Upper lobe of left lung (tissue), 6 donors: ENCODE measurements at places on chromosomes 11 and 22. TPM values are rescaled to one million over a fixed set of nuclear protein-coding genes. Genes with fewer than 3 reads are reported as not detected.

The MMP7 gene
- 5.6 TPM for total RNA-seq

The C11orf52 gene
- total RNA-seq, result 10.5 TPM

The SHANK2 gene
- 182 TPM for total RNA-seq

The ABTB2 gene
- total RNA-seq, result 6.3 TPM

The TBC1D22A gene
- 33.4 TPM for total RNA-seq

DNA sequence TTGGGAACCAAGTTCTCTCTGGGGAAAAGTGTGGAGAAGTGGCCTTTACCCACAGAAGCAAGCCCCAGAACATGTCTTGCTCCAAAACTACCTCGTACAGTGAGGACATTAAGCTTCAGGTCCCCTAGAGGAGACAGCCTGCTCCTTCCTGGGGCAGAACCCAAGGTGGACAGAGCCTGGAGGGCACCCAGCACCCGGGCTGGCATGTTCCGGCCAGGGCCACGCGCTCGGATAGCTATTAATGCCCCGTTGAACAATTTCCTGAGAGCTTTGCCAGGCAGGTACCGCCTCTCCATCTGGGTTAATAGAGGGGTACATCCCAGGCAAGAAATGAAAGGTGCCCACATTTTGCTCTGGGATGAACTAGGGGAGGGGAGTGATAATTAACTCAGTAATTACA, 169.0 kb upstream of the GRK3 start:
- DNase-seq, result no peak

DNA sequence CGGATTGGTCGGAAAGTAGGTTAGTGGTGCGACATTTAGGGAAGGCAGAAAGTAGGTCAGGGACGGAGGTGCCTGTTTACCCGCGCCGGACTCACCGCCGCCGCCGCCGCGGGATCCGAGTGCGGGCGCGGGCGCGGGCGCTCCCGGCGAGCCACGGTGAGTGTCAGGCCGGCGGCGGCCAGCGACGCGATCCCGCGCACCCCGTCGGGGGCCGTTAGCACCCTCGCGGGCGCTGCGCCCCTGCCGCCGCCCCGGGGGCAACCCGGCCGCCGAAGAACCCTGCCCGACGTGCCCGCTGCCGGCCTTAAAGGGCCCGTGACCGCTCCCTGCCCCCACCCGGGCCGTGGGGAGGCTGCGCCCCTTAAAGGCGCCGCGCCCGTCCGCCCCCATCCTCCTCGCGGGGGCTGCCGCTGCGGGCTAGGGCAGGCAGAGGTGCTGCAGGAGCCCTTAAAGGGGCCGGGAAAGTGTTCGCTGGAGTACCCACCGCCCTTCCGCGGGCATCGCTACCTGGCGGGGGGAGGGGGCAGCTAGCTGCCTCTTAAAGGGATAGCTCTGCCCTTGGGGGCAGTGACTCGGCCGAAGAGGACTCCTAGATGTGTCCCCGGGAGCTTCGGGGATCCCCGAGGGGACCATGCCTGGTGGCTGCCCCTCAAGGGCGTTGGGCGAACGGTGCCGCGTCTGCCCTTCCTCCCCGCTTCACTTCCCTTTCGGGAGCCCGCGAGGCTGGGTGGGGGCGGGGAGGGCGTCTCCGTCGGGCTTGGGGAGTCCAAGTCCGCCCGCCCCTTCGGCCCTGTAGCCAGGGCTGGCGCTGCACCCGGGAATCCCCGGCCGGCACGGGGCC, at the start of gene BMAL1:
Gene BMAL1, plus strand, starts transcription at position 23 of the 841 bp plus-strand sequence. CDS start 76,519 bp downstream, outside the sequence.
- peak; percentile 76 for DNase-seq

- DNase-seq, result no peak
These were observed 334.5 kb downstream of the RAB38 start for GRCh38 chr11:87840786-87841185.

GRCh38 chr11:17423533-17424310, 35.3 kb upstream of the KCNJ11 start:
- no peak for DNase-seq

- DNase-seq, result no peak
These were observed 72.5 kb upstream of the SHANK2 start for GRCh38 chr11:71324788-71325417.

- peak; percentile 65 for DNase-seq
These were observed 47.4 kb upstream of the RAB1B start for GRCh38 chr11:66221012-66221411.

DNA sequence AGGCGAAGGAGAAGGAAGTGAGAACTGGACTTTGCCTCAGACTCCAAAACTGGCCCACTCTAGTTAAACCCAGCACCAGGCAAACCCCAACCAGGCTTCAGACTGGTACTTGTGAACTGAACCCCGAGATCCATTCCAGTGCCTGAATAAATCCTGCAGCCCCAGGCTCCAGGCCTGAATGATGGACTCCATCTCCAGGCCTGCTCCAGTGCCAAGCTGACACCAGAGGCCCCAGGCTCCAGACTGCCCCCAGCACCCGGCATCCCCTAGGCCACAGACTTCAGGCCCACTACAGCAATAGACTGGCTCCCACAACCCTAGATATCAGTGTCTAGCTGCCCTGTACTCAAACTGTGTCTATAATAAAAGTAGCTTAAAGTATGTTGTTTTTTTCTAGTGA, 406.8 kb downstream of the FAM181B start:
- no peak for DNase-seq

DNA sequence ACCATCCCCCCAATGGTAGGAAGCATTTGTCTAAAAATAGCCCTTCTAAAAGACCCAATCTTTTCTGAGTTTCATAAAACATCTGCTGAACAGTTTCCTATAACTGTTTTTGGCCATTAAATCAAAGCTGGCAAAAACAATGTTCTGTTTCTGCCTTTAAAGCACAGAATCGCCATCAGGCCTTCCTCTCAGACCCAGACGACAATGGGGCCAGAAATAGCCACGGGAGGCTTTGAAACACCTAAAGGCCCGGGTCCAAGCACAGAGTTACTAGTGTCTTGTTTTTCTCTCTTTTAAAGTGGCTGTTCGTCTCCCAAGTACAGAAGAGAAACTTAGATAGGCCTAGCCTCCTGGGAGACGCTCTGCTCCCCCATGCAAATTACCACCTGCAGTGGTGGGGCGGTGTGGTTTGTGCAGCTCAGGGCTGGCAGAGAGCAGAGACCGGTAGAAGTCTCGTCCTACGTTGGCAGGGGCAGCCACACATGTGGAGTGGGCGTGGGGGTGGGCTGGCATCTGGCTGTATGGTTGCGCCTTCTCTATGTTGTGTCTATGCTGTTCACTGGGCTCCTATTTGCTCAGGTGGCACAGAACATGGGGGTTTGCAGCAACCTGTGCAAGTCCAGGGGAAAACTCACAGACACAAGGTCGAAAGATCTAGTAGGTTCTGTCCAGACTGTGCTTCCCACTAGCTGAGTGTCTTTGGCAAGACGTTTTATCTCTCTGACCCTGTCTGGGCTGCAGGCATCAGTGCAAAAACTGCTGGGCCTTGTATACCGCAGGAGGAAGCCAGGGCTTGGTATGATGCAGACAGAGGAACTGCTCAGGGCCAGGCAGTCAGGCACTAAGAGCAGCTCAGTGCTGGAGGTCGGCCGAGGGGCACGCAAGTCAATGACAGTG, 23.6 kb upstream of the ETS1 start:
- DNase-seq, result no peak

GRCh38 chr11:75126564-75126963, 24.3 kb upstream of the SLCO2B1 start:
- DNase-seq, result no peak

DNA sequence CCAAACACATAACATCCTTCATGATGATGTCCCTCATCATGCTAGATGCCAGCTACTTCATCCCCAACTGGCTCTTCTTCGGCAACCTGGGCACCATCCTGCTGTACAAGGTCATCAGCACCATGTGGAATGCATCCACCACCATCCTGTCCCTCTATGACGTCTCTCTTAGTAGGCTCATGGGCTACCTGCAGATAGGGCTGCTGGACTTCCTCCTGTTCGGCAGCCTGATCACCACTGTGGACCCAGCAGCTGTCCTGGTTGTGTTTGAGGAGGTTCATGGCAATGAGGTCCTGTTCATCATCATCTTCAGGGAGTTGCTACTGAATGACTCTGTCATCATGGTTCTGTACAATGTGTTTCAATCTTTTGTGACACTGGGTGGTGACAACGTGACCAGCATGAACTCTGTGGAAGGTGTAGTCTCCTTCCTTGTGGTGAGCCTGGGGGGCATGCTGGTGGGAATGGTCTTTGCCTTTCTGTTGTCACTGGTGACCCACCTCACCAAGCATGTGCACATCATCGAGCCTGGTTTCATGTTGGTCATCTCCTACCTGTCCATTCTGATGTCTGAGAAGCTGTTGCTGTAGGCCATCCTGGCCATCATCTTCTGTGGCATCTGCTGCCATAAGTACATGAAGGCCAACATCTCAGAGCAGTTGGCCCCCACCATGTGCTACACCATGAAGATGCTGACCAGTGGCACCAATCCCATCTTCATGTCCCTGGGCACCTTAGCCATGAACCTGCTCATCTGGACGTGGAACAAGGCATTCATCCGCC, 120.7 kb upstream of the SERPIND1 start:
- DNase-seq, result no peak

DNA sequence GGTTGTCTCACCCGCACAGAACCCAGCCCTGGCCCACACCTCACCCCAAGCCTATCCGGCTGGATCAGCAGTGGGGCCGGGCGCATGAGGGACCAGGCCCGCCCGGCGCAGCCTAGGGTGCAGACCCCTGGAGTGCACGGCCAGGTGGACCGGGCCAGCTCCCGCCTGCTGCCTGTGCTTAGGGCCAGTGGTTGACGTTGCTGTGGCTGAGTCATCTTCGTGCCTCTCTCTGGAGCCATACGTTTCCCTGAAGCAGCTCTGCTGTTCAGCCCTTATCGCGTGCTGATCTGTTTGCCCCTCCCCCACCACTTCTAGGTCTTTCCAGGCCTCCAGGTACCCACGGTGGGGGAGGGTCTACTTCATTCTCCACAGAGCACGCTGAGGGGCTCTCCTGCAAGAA, 39.5 kb downstream of the CDKN1C start:
- DNase-seq, result peak; percentile 68

- DNase-seq, result no peak
These were observed 104.5 kb downstream of the CTTN start for GRCh38 chr11:70502677-70503467.
